ENCODE measurements at places on chromosomes 7 and 10. TPM values are rescaled to one million over a fixed set of nuclear protein-coding genes. Genes with fewer than 3 reads are reported as not detected.

RGR gene
- not detected for total RNA-seq

CYP26A1 gene
- not detected for total RNA-seq

KMT2C gene
- 28.7 TPM for total RNA-seq

CTAGE6 gene
- 0.22 TPM for total RNA-seq

SPDYE9 gene
- total RNA-seq: not detected

EPHB6 gene
- 2.4 TPM for total RNA-seq

VENTX gene
- not detected for total RNA-seq

CALD1 gene
- total RNA-seq: 463 TPM

UTF1 gene
- total RNA-seq: not detected

FBXL13 gene
- 1.1 TPM for total RNA-seq

FLNC gene
- total RNA-seq: 206 TPM

FASTK gene
- total RNA-seq: 103 TPM

HYAL4 gene
- 1.3 TPM for total RNA-seq

CNPY1 gene
- total RNA-seq: not detected

CYP2C18 gene
- not detected for total RNA-seq

TMEM176A gene
- total RNA-seq: not detected

CC2D2B gene
- not detected for total RNA-seq

RHOBTB1 gene
- 31.1 TPM for total RNA-seq

LYZL1 gene
- not detected for total RNA-seq

TMEM130 gene
- 0.72 TPM for total RNA-seq

CALML5 gene
- total RNA-seq: not detected

KCNMA1 gene
- total RNA-seq: 54.7 TPM

PCLO gene
- total RNA-seq: under 0.01 TPM

Measured in placental pericyte (primary cell).